Myometrial cell (primary cell): ENCODE measurements at places on chromosomes 4 and X. TPM values are rescaled to one million over a fixed set of nuclear protein-coding genes. Genes with fewer than 3 reads are reported as not detected.

Gene SULT1B1
- 0.18 and 1.2 TPM in 2 replicates for total RNA-seq

Gene MAGEB2
- not detected in 2 replicates for total RNA-seq

Gene FANCB
- 4.6 and 9.2 TPM in 2 replicates for total RNA-seq

Gene FHIP1A
- under 0.01 and 0.53 TPM in 2 replicates for total RNA-seq

Gene CT45A2
- not detected in 2 replicates for total RNA-seq

Gene EMCN
- total RNA-seq: not detected in 2 replicates

Gene GRPR
- total RNA-seq: not detected in 2 replicates

Gene FGFR3
- total RNA-seq: 0.29 and 0.89 TPM in 2 replicates

Gene LANCL3
- not detected in 2 replicates for total RNA-seq

Gene RTL5
- total RNA-seq: 0.58 and 1.2 TPM in 2 replicates

Gene HPSE
- total RNA-seq: under 0.01 and 1.4 TPM in 2 replicates

Gene DGAT2L6
- not detected in 2 replicates for total RNA-seq

Gene MCF2
- total RNA-seq: not detected in 2 replicates

Gene CXCL3
- 0.18 and 1.4 TPM in 2 replicates for total RNA-seq

Gene C4orf51
- total RNA-seq: not detected in 2 replicates

Gene PDLIM3
- total RNA-seq: 52.8 and 60.8 TPM in 2 replicates

Gene ABCG2
- 0.29 and 1.2 TPM in 2 replicates for total RNA-seq

Gene NAP1L2
- total RNA-seq: 3.5 and 6.3 TPM in 2 replicates

Gene ADRA2C
- total RNA-seq: 67.3 and 71.2 TPM in 2 replicates

Gene RHOXF2
- total RNA-seq: not detected in 2 replicates

Gene XAGE2
- total RNA-seq: not detected in 2 replicates

Gene CFAP299
- not detected in 2 replicates for total RNA-seq

Gene SYN1
- 0.18 and 0.29 TPM in 2 replicates for total RNA-seq

Gene MAOB
- total RNA-seq: 0.29 and 0.89 TPM in 2 replicates

Gene UGT2B7
- total RNA-seq: 0.71 TPM in 1 of 2 replicates, not detected in the other

Gene PROM1
- total RNA-seq: 1.2 TPM in 1 of 2 replicates, not detected in the other

Gene RWDD4
- total RNA-seq: 20.2 and 23.7 TPM in 2 replicates

Gene GRID2
- not detected in 2 replicates for total RNA-seq

Gene MAGED2
- 259 and 268 TPM in 2 replicates for total RNA-seq

Gene DCAF8L2
- not detected in 2 replicates for total RNA-seq

Gene TGIF2LX
- not detected in 2 replicates for total RNA-seq

Gene SORCS2
- total RNA-seq: 1.2 TPM in 1 of 2 replicates, not detected in the other

Gene FABP2
- not detected in 2 replicates for total RNA-seq
